Smooth muscle cell of bladder (primary cell): ENCODE measurements at places on chromosomes 6 and 20. TPM values are rescaled to one million over a fixed set of nuclear protein-coding genes. Genes with fewer than 3 reads are reported as not detected.

DSP gene
- 0.28 and 0.83 TPM in 2 replicates for total RNA-seq

RIMS1 gene
- 0.14 and 0.28 TPM in 2 replicates for total RNA-seq

LTB gene
- not detected in 2 replicates for total RNA-seq

DOK5 gene
- 8.1 and 20.7 TPM in 2 replicates for total RNA-seq

CCN5 gene
- total RNA-seq = 1.1 and 5.0 TPM in 2 replicates

GPRC6A gene
- not detected in 2 replicates for total RNA-seq

LAMA2 gene
- total RNA-seq = 262 and 289 TPM in 2 replicates
